ENCODE measurements at places on chromosomes 13 and 19.

GRCh38 chr13:39776439-39776838, 121.0 kb downstream of the COG6 start:
- no peak for DNase-seq

GRCh38 chr13:99124794-99125316, 75.8 kb upstream of the UBAC2 start:
- DNase-seq = no peak

DNA sequence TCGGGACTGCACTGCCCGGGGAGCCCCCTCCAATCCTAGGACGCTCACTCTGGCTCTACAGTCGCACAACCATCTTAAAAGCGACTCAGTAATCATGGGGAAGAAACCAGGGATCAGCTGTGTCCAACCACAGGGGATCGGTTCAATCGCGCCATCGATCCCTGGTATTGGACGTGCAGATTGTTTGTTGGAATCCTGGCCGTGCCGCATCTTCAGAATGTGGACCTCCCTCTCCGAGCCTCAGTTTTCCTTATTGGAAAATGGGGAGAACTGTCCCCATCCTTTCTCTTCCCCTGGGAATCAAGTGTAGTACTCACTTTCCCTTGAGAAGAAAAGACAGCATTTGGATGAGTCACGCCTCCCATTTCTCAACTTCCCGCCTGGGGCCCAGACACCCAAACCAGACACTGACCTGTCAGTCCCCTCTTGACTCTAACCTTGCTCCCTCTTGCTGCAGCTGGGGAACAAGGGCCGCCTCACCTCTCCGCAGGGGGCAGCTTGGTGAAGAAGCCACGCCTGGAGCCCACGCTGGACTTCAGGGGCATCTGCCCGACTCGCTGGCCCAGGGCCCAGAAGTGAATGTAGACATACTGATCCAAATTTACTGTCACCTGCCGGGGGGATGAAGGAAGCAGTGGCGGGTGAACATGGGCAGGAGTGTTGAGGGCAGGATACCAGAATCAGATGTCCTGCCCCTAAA, 17.6 kb downstream of the EMP3 start:
- no peak for DNase-seq

- no peak for DNase-seq
Observed at GRCh38 chr13:110646442-110647364, 31.4 kb downstream of the NAXD start.

- DNase-seq = no peak
Observed at GRCh38 chr13:98927951-98928927, 49.6 kb downstream of the DOCK9 start.

DNA sequence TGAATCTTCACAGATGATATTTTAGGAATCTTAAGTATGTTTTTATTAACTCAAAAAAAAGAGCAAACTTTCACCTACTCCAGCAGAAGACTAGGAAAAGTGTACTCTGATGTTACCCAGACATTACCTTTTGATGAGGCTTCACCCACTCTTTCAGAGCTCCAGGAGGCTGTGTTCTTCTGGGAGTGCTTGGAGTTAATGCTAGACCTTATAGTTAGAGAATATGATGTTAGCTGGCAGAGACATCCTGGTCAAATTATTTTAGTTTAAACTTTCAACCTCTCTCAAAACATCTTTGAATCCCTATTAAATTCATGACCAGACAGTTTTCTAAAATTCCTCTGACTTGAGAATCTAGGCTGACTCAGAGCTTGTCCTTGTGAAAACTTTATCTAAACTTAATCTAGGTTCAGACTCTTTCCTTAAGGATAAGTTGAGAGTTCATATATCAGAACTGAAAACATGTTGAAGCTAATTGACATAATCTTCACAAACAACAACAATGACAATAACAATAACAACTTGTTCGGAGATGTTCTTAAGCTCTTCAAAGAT, 82.8 kb downstream of the ITGBL1 start:
- DNase-seq = no peak

DNA sequence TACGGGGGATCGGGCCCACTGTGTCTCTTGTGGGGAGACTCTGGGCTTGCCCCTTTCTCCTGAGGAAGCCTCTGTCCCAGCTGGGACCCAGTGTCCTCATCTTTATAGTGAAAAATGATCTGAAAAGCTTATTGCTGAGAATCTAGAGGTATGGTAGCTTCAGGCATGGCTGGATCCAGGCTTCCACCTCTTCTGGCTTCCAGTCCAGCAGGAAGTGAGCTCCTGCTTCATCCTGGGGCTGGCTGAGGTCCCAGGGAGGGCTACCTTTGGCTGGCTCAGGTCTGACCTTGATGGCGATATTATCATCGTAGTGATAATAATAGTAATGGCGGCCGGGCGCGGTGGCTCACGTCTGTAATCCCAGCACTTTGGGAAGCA, 3.0 kb downstream of the SLC5A5 start:
- no peak for DNase-seq

GRCh38 chr13:90906554-90906953, 440.9 kb upstream of the MIR17HG start:
- DNase-seq = no peak

GRCh38 chr19:5585461-5586299, 17.9 kb upstream of the TINCR start:
- DNase-seq = no peak

DNA sequence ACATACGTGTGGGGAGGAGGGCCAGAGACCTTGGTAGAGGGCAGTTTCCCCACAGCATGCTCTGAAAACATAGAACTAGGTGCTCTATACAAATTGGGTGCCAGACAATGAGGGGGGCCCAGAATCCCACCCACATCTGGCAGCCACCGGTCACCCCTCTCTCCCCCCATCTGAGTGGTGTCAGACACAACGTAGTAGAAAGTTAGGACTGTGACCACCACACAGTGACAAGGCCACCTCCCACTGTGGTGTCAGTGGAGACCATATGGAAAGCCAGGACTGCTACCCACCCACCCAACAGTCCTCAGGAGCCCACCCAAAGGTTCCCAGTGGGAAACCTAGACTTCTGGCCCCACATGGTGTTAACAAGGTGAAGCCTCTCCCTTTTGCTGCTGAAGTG, 2.1 kb upstream of the ATP4B start:
- DNase-seq = no peak

GRCh38 chr13:34167347-34167746, 349.4 kb downstream of the RFC3 start:
- no peak for DNase-seq

GRCh38 chr19:9847087-9847671, 12.1 kb downstream of the PIN1 start:
- DNase-seq = no peak

GRCh38 chr13:40340368-40341095, 325.9 kb downstream of the FOXO1 start:
- no peak for DNase-seq

DNA sequence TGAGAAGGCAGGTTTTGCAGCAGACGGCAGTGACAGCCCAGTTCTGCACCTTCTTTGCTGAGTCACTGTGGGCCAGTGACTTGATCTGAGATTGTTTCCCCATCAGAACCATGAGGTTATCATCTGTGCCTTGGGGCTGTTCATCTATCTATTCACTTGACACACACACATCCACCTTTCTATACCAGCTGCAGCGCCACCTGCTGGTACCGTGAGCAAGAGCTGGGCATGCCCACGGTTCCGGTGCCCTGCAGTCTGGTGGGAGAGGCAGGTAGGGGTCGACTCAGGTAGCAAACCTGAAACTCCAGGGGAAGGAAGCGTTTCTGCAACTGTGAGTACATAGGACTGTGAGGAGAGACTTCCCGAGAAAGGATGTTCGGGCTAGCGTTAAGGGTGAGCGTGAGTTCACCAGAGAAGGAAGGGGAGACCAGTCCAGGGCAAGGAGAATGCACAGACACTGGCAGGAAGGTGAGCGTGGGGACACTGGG, 7.5 kb upstream of the LIN7B start:
- DNase-seq = no peak
